ENCODE measurements at places on chromosomes 11 and 22.
A peak's percentile ranks its signal among the peaks of the same experiment; 100 is the strongest.

- DNase-seq, result peak; percentile 86
Observed at GRCh38 chr11:12331239-12331874, 46.0 kb upstream of the PARVA start.

DNA sequence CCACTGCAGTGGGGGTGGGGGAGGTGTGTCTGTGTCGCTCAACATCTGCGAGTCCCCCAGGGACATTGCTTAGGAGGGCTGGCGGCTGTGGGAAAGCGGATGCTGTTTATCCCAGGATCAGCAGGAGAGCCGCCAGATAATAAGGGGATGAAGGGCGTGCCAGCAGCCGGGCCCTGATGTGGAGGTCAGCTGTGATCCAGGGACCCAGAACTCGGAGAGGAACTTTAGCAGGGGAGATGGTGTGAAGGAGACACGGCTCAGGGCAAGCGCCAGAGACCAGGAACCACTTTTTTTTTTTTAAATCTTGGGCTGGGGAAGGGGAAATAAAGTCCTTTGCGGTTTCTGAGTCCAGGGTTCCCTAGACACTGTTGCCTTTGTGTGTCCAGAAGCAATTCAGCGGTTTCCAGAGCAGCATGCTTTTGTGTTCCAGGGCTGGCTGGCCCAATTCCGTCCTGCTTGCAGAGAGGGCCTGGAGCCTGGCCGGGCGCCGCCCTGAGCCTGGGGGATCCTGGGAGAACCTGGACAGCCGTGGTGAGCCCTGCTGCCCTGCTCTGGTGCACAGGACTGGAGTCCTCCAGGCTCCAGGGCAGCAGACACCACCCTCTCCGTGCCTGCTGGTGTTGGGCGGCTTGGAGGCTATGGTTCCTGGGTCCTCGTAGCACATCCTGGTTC, at the start of gene GRAMD4:
GRAMD4 (plus strand) TSS at position 557 of the 672 bp plus-strand sequence. CDS start 6,414 bp downstream, outside the sequence.
- no peak for DNase-seq

- DNase-seq, result peak; percentile 8
Observed at GRCh38 chr11:69166218-69167115, 10.7 kb downstream of the SMIM38 start.

DNA sequence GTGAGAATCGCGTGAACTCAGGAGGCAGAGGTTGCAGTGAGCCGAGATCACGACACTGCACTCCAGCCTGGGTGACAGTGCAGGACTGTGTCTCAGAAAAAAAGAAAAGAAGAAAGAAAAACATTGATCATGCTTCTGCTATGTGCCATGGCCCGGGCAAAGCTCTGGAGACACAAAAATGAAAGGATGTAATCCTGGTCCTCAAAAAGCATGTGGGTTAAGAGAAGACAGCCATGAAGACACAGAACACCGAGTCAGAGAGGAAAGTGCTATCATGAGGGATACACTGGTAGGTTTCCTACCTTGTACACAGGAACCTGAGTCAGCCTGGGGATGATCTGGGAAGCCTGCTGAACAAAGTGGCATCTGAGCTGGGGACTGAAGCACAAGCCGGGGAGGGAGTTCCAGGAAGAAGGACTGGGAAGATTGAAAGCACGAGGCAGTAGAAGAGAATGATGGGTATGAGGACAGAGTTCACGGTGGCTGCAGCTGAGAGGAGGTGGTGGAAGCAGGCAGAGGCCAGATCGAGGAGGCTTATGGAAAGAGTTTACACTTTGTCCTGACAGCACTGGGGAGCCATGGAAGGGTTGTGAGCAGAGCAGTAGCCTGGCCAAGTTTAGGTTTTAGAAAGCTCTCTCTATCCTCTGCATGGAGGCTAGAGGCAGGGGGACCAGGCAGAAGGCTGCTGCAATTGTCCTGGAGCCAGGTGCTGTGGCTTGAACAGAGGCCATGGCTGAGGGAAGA, 9.9 kb upstream of the MAFF start:
- DNase-seq, result no peak

DNA sequence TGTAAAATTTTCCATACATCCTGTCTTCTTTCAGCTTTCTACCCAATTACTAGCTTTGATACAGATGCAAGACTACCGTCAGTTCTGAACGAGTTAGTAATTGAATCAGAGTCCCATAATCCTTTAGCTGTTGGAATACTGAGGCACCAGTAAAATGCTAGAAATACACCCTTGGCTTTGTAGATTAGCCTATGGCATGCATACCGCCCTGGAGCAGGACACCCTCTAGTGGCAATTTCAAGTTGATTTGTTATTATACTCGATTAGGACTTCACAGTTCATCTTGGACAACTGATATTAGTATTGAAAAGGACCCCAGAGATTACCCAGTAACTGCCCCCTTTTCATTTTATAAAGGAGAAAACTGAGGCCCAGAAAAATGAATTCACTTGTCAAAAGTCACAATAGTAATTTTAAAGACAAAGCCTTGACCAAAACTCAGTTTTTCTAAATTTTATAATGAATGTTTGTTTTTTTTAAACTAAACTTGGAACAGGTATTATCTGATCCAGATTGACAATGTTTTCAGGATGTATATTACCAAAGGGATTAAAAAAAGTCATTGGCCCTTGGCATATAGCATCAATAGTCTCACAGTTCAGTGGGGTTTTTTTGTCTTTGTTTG, 72.6 kb downstream of the HIPK3 start:
- DNase-seq, result peak; percentile 51

Measured in DMS153 (cell line).